Progenitor cell of endocrine pancreas (in vitro differentiated cells): ENCODE measurements at places on chromosomes 13 and 19.

- no peak for DNase-seq
These were observed 68.3 kb upstream of the NPAS1 start for GRCh38 chr19:46951171-46951986.

- no peak for DNase-seq
These were observed 264.6 kb downstream of the NHLRC3 start for GRCh38 chr13:39302820-39303219.

GRCh38 chr19:12766051-12766521 lies 9.3 kb downstream of the HOOK2 start:
- DNase-seq = peak; percentile 70

DNA sequence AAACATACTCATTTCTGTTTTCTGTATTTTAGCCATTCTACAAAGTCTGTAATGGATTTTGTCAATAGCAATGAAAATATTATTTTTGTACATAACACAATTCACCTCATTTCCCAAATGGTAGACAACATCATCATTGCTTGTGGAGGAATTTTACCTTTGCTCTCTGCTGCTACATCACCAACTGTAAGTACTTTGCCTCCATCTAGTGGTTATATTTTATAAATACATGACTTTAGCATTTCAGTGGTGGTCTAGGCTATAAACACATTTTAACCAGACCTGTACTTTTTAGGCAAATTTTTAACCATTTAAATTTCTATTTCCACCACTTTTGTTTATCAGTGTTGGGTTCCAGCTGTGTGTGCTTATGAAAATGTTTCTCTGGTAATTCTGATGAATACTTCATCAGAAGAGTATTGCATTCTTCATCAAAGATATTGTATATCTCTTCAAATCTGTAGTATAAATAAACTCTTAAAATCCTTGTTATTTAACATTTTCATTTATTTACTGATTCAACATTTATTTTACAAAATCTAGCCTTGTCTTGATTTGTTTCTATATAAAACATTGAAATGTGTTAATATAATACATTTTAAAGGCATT lies 222.4 kb downstream of the NBEA start:
- no peak for DNase-seq

GRCh38 chr13:113992276-113993005 lies 18.6 kb upstream of the C13orf46 start:
- no peak for DNase-seq

GRCh38 chr13:110916301-110917142 lies 1.7 kb upstream of the ANKRD10 start:
- no peak for DNase-seq

GRCh38 chr13:75255147-75255546 lies 226.8 kb downstream of the TBC1D4 start:
- DNase-seq = no peak

DNA sequence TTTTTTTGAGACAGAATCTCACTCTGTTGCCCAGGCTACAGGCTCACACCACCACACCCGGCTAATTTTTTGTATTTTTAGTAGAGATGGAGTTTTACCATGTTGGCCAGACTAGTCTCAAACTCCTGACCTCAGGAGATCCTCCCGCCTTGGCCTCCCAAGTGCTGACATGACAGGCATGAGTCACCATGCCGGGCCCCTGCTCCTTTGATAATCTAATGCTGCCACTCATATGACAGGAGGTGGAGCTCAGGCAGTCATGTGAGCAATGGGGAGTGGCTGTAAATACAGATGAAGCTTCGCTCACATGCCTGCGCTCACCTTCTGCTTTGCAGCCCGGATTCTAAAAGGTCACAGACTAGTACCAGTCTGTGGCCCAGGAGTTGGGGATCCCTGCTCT lies 25.1 kb downstream of the ARHGEF18 start:
- no peak for DNase-seq

GRCh38 chr13:22161871-22162270 lies 491.0 kb downstream of the FGF9 start:
- DNase-seq = no peak

- no peak for DNase-seq
These were observed 357.9 kb downstream of the SLITRK6 start for GRCh38 chr13:85441364-85441763.

- DNase-seq = no peak
These were observed 31.5 kb downstream of the ABCC4 start for GRCh38 chr13:95269756-95270155.

GRCh38 chr13:75195495-75196146 lies 286.3 kb downstream of the TBC1D4 start:
- DNase-seq = no peak

GRCh38 chr13:85277748-85278147 lies 521.5 kb downstream of the SLITRK6 start:
- DNase-seq = no peak

GRCh38 chr19:16514383-16515019 lies 18.3 kb downstream of the C19orf44 start:
- DNase-seq = no peak

- DNase-seq = no peak
These were observed 5.1 kb upstream of the NANOS2 start for GRCh38 chr19:45919678-45920077.

- peak; percentile 68 for DNase-seq
These were observed at the start of gene N4BP2L1 for GRCh38 chr13:32427852-32428580. Gene N4BP2L1 (minus strand): TSS chr13:32428130. CDS start chr13:32428082, 48 bp downstream.

GRCh38 chr19:42386974-42387707 lies 3.0 kb downstream of the CNFN start:
- peak; percentile 53 for DNase-seq
